CD4-positive, alpha-beta T cell treated with Interleukin-15 for 4 hours (primary cell): ENCODE measurements at places on chromosomes 7 and 10.

- DNase-seq: no peak
Measured at GRCh38 chr7:139854124-139854511, 25.1 kb downstream of the TBXAS1 start.

DNA sequence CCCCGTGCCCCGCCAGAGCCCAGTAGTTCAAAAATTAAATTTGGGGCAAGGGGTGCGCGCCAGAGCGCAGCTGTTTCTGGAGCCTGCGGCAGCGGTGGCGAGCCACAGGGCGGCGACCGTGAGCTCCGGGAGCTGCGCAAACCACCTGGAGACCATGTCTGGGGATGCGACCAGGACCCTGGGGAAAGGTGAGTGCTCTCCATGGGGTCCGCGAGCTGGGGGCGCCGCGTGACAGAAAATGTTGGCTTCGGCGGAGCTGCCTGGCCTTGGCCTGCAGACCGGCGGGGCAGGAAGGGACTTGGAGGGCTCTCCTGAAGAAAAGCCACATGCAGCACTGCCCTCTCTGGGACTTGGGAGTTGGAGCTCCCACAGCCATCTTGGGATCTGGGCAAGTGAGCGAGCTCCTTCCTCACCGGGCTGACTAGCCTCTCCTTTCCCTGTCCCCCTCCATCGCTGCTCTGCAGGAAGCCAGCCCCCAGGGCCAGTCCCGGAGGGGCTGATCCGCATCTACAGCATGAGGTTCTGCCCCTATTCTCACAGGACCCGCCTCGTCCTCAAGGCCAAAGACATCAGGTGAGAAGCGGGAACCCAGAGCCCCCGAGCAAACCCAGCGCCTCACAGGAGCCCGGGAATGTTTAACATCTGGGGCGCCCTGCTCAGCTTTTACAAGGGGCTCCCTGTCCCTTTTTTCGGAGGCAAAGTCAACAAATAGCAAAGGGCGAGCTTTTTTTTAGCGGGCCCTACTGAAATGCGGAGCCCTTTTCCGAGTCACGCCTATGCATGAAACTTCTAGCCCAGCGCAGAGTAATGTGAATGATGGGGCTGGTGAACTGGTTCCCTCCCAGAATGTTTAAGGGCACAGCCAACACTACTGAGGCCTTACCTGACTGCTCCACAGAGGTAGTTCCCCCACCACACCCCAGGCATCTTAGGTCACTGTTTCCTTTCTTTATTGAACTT, 6.1 kb downstream of the GSTO2 start:
- DNase-seq: peak; percentile 30

GRCh38 chr10:9957351-9957750, 1060.3 kb upstream of the CELF2 start:
- no peak for DNase-seq

DNA sequence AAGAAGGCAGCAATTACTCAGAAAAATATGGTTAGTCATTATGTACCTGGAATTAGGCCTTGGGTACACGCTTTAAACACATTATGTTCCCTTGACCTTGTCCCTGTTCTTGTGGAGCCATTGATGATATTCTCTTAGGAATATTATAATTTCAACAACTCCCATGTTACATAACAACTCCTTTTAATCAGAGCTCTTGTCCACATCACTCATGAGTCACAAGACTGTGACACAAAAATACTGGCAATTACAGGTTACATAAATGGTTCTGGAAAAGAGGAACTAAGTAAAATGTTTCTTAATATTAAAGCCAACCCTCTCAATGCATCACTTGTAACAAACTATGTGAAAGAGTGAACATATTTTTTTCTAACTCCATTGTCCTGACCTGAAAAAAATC, 143.8 kb upstream of the PCLO start:
- no peak for DNase-seq

- no peak for DNase-seq
Measured at GRCh38 chr10:78203915-78204818, 170.5 kb downstream of the RPS24 start.

DNA sequence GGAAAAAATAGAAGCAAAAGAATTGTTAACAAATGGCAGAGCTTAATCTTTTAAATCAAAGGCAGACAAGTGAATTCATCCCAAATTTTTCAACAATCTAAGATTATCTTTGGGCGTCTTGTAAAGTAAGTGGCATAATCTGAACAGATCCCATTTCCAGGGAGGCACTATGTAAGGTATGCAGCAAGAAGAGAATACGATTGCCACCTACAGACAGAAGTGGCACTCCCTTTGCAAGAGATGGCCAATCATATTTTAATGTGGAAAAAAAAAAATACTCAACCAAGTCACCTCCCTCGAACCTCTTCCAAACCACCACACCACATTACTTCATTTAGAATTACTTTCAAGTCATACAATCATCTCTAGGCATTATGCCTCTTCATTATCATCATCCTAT, 4.0 kb downstream of the GFRA1 start:
- DNase-seq: no peak

GRCh38 chr7:104767826-104768536, 246.0 kb upstream of the KMT2E start:
- no peak for DNase-seq

DNA sequence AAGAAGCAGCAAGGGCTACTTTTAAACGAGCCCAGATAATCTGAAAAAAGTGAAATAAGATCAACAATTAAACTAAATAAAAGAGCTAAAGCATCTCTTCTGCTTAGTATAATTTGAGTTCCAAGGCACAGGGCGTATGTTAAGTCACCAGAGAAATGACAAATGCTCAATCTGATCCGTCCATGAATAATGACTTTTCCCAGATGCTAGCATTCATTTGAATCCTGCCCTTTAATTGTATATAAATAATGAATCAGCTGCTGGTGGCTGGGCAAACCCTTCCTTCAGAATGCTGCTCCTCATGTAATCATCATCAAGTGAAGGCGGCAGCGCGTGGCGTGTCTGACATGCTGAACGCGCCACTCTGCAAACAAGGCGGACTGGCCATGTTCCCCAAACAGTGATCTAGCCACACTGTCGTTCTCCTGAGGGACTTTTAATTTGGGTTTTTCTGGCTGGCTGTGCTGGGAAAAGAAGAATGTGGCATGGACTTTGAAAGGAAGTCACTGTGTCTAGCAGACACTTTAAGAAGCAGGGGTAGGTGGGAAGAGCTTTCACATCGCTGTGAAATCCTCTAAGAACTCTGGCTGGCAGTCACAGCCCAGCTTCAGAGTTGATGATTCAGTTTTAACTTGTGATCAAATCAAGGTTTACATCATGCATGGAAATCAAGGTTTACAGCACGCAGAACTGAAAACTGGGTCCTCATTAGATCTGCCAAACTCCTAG, 70.7 kb downstream of the BEND7 start:
- DNase-seq: no peak

DNA sequence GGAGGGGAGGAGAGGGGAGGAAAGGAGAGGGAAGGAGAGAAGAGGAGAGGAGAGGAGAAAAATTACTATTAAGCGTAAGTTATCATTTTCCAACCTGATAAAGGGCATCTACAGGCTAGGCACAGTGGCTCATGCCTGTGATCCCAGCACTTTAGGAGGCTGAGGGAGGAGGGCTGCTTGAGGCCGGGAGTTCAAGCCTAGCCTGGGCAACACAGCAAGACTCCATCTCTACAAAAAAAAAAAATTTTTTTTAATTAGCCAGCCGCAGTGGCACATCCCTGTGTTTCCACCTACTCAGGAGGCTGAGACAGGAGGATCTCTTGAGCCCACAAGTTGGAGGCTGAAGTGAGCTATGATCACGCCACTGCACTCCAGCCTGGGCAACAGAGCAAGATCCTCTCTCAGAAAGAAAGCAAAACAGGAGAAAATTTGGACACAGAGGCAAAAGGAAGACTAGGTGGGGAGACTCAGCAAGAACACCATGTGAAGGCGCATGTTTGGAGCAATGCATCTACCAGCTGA, 35.2 kb upstream of the GTF2I start:
- no peak for DNase-seq

DNA sequence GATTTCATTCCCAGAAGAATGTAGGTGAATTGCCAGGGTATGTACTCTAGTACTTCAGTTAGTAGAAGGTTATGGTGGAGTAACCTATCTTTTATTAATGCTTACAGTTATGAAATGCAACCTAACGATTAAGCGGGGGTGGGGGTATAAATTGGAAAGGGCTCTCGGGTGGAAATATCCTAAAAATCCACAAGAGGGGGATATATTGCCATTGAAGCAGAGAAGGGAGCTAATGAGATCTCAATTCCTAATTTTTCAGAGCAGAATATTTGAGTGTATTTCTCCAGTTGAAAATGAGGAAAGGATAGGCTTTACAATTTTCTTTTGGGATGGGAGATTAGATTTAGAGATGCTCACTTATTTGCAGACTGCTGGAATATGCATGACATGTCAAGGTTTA, 90.8 kb downstream of the DNAJB9 start:
- no peak for DNase-seq

GRCh38 chr10:37436357-37436756, 311.0 kb downstream of the ANKRD30A start:
- no peak for DNase-seq

DNA sequence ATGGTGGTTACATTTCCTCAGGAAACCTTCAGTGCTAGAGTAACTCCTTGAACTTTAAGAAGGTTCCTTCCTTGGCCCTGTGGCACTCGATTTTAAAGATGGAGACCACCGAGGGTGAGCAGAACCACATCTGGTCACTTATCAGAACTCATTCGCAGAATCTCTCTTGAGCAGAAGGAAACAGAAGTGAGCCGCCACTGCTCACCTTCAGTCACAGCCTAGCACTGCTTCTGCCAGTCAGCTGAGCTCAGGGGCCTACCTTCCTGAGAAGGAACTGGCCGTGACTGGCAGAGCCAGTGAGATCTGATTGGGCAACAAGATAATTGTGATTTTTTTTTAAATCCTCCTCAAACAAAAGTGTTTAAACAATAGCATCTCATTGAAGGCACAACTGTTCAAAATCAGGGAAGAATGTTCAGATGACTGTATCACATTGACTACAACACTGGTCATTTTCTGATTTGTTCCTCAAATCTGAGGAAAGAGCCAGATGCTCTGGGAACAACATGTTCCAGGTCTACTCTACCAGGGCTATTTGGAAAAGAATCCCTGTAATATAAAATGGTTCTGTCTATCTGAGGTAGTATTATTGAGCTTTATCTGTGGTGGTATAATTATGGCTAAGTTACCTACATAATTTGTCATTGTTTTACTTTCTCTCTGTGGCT, 2.7 kb upstream of the SYPL1 start:
- peak; percentile 19 for DNase-seq

- no peak for DNase-seq
Measured at GRCh38 chr7:22696541-22697228, 30.3 kb upstream of the IL6 start.

- DNase-seq: no peak
Measured at GRCh38 chr7:132575419-132575981, 770 bp downstream of the PLXNA4 start.
